ENCODE measurements at places on chromosomes 4 and X.

DNA sequence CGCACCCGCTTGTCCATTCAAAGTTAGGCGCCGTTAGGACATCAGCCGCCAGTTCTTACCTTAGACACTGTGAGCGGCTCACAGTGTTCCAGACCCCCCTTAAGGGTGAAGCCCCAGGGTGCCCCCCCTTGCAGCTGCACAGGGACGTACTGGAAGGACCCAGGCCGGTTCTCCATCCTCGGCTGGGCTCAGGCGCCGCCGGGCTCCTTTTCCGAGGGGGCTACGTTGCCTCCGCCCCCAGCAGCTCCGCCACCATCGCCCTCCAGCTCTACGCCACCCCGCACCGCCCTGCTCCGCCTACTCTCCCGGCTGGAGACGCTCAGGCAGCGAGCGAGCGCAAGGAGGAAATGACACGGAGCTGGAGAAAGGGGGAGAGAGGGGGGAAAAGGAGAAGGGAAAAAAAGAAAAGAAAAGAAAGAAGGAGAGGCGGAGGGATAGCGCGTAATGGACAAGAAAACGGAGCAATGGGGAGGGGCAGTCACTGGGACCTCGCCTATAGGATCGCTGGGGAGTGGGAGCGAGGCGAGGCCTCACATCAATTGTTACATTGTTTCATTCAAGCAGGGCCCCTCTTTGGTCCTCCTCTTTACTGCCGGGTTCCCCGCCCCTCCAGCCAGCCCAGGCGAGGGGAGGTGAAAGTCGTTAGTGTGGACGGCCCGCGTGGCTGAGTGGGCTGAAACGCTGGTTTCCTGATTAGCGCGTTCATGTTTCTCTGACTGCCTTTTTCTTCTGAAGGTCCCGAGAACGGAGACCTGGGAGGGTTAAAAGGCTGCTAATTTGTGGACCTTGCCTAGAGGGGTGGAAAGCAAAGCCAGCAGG, at the start of gene SHROOM4:
Gene SHROOM4 (minus strand): TSS at position 352 of the 819 bp plus-strand sequence. CDS start 176 bp downstream, at position 176.
- no peak for DNase-seq

- DNase-seq, result no peak
These were observed 170.3 kb upstream of the MAMLD1 start for GRCh38 chrX:150192816-150193215.

GRCh38 chr4:119506806-119507205, 121.8 kb downstream of the PDE5A start:
- no peak for DNase-seq

DNA sequence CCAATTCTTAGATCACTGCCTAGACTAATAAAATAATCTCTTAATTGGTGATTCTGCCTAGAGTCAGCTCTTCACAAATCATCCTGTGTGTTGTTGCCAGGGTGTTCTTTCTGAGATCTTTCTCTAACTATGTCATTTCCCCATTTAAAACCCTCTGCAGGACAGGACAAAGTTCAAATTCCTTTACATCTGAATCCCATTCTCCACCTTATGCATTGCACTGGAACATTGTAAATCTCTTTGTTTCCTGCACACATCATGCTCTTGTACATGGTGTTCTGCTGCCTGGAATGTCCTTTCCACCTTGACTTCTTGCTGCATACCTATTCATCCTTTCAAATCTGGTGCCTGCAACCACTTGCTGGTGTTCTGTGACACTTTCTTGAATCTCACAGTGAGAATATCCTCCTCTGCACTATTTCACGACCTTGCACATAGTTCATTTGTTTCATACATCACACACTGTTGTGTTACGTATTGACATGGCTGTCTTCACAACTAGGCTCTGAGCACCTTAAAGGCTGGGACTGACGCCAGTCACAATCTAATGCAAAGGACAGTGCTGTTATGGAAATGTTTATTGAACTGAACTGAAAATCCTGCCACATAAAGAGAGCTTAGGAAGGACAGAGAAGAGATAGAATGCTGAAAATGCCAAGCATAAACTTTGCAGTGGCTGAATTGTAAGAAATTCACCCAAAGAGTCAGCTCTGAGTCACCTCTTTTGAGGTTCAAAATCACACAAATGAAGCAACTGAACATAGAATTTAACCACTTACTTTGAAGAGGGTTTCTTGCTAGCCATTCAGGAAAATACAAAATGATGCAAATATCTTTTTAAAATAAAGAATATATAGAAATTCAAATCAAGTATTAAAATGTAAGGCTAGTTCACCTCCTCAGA, 26.4 kb upstream of the SMIM14 start:
- DNase-seq, result peak; percentile 18

DNA sequence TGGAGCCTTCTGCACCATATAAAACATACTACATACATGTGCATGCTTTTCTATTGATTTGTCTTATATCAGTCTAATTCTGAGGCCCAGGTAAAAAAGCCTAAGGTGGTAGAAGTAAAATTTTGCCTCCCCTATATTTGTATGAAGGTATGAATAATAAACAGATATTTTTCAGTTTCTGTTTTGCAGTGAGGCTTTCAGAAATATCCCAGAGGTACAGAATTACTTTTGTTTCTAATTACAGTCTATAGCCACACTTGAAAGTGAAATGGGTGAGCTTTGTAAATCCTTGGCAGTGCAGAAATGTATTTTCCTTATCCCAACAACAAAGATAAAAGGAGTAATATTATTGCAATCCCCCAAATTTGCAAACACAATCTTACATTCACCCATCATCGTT, 59.5 kb downstream of the DDX60 start:
- DNase-seq, result no peak

Measured in NCI-H460 (cell line).